ENCODE measurements at places on chromosomes 2 and 18.

DNA sequence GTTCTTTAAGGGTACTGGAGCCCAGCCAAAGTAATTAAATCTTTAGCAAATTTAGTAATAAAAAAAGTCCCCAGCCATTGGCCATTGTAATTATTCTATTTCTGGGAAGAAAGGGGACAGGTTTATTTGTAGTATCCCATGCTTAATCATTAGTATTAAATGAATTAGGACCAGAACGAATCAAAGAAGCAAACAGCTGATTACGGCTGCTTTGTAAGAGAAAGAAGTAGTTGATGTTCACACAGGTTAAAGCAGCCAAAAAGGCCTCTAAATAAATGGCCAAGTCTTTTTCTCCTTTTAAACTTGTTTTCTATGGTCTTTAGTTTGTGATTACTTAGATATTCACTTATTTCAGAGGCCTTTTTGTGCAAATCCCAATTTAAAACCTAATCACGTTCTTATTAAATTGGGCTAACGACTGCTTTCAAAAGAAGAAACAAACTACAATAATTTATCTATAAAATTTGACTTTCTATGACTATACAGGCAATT, 48.6 kb upstream of the DNAH7 start:
- no peak for DNase-seq

DNA sequence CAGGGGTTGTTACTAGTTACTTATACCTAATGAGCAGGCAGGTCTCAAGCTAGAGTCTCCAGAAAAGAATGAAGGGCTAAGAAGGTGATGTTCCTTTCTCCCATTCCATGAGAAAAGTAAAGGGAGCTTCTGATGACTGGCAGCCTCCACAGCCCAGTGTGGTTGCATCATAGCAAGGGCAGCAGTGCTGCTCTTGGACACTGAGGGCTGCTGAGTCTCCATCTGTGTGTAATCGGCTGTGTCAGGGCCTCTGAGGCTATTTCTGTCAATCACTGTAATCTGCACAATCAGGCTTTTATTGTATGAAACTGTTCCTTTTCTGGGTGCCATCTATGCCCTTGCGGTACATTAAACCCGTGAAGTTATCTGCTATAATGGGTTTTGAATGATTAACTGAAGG, 164.1 kb upstream of the FBXO11 start:
- no peak for DNase-seq

DNA sequence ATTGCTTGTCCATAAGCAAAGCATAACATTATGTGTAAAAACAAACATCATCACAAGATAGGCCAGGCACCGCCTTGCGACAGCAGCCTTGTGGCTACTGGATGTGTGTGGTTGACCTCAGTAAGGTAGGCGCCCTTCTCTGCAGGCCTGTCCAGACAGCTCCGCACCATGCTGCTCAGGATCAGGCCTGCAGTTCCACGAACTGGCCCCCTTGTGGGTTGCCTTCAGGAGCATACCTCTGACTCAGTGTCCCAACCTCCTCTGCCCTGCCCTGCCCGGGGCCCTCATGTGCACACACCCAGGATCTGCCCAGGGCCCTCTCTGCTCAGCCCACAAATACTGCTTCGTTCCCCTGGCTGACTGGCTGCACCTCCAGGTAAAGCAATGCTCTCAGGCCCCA, 16.1 kb upstream of the ZNF236 start:
- DNase-seq: no peak

DNA sequence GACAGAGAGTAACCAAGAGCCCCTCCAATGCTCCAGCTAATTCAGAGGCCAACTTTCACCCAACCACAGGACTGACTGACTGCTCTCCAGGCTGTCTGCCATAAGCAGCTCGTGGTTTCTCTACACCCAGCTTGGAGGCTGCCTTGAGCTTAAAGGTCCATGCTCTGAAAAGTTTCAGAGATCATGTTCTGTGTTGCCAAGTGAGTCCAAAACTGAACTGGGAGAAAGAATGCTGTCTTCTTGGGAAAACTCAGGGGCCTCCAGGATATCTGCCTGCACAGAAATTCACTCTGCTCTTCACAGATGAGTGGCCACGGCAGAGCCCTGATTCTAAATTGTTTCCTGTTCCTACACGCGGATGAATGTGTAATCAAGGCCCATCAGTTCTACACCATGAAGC, 51.1 kb downstream of the LPIN2 start:
- no peak for DNase-seq

DNA sequence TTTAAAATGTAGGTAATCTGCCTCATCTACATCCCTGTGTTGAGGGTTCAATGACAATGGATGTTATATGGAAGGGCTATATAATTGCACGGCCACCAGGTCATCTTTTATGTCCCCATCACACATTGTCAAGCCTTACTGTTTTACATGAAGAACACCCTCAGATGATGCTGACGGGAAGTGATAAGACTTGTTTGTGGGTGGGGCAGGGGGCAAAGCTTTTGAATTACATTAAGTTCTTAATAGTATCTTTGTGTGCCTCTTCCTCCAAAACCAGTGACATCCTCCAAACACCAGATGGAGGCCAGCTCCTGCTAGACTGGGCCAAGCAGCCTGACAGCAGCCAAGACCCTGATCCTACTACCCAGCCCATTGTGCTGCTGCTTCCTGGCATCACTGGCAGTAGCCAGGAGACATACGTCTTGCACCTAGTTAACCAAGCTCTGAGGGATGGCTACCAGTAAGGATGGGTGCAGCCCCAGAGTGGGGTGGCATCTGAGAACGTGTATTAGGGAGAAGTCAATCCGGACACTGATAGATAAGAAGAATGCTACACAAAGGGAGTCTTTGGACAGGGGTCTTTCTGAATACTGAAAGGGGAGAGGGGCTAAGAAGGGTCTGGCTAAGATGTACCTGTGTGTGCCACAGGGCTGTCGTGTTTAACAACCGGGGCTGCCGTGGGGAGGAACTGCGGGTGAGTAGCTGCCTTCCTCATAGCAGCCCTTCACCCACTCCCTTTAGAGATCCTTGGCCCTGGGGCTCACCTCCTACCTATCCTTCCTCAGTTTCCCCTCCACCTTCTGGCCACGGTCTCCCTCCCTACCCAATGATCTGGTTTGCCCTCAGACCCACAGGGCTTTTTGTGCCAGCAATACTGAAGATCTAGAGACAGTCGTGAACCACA, 5.3 kb downstream of the ABHD1 start:
- no peak for DNase-seq

DNA sequence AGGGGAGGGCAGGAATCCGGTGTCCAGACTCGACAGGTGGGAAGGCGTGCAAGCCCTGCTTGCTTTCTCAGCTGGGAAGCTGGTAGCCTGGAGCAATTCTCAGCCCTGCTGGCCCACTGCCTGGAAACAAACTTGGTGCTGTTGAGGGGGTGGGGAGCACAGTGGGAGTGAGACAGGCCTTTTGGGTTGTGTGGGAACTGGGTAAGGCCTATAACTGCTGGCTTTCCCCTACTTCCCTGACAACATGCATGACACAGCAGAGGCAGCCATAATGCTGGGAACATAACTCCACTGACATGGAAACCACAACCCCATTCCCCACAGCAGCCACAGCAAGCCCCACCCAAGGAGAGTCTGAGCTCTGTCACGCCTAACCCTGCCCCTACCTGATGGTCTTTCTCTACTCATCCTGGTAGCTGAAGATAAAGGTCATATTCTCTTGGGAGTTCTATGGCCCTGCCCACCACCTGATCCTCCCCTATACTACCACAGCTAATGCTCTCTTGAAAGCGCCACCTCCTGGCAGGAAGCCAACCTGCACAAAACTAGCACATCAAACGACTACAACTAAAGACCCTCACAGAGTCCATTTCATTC, 122.9 kb upstream of the ACVR1C start:
- peak; percentile 15 for DNase-seq

DNA sequence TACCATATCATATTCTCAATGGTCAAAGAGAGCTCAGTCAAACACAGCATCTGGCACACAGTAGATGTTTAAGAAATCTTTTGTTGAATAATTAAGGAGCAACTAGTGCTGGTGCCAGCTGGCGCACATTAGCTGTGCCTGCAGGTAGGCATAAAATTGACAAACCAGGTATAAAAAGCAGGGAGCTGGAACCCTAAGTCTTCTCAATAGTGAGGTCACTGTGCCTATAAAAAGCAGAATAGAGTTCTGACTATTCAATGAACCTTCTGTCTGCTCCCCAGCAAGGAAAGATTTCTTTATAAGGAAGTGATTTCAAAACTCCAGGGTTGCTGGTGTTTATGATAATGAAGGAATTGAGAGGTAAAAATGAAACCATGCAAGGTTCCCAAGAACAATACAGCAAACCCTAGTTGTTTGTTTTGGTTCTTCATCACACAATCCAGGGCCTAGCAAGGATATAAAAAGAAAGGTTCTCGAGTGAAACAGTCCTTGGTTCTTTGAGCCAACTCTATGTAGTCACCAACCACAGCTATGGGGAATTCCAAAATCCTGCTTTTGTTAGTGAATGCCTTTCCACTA, 76.1 kb downstream of the THADA start:
- DNase-seq: no peak

DNA sequence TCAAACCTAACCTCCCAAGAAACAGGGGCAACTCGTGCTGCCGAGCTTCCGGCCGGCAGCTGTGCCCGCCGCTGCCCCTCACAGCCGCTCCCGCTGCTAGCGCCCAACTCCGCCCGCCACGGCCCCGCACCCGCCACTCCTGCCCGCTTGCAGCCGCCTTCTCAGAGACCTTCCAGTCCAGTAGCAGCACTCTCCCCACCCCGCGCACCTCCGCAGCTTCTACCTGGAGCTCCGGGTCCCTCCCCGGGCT, 722 bp upstream of the C2orf15 start:
- DNase-seq: no peak

GRCh38 chr2:176449852-176450251, 180.6 kb downstream of the MTX2 start:
- no peak for DNase-seq

GRCh38 chr2:69082430-69082997, 69.5 kb downstream of the ANTXR1 start:
- DNase-seq: no peak

DNA sequence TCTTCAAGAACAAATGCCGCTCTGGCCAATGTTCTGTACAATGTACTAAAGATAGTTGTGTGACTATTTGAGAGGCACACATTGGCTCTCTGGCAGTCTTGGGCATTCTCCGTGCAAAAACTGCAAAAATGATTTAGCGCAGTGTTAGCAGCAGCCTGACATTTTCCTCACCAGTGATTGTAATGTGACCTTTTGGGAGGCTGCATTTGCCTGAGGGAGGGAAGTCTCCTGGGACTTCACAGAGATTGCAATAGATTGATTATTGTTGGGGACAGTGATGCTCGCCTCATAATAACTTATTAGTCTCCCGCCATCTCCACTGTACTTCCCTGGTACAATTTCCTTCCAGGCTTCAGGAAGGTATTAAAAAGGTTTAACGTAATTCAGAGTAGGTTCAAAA, 149.2 kb downstream of the UXS1 start:
- DNase-seq: no peak

- no peak for DNase-seq
These were observed 64.0 kb upstream of the ZNF516 start for GRCh38 chr18:76558881-76559667.

DNA sequence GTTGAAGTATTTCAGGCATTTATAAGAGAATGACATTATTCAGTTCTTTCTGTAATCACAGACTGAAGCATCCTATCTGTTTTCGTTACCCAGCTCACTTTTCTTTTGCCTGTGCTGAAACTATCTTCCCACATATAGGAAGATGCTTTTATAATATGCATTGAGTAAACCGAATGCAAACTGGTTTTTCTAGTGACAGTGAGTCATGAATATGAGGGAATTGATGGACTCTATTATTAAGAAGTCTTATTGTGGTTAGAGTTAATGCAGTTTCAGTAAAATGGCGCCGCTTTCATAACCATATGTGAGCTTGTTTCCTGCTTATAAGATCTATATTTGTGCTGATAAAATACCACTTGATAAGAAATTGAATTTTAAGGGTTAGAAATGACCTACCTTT, 59.2 kb downstream of the ACVR2A start:
- no peak for DNase-seq

- no peak for DNase-seq
These were observed 1272.5 kb upstream of the CDH2 start for GRCh38 chr18:29449424-29449823.

DNA sequence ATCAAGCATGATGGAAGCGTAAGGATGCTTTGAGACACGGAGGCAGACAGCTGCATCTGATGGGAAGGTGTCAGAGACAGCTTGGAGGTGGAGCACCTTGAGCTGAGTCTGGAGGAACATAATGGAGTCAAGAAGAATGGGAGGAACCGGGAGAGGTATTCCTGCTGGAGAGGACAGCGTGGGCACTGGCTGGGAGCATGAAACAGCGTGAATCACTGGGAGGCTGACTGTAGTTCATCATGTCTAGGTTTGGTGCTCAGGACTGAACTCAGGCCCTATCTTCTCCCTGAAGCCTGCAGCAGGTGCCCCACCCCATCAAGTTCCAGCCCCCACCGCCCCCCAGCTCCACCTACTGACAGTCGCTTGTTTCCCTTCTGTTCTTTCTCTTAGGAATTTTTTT, 98.6 kb downstream of the TMEM17 start:
- DNase-seq: no peak

DNA sequence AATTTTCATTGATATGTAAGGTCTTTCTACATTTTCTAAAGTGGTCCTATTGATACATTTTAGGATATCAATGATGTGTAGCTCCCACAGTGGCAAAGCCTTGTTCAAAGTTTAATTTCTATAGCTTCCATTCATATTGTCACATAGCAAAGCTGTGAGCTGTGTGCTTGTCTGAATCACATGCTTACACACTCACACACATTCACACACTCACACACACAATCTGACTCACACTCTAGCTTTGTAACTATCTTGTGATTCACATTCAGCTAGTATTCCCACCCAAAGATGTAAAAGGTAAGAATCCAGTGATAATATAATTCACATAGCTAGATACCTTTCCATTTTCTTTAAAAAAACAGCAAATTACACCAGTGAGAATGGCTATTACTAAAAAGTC, 58.7 kb downstream of the MAPRE2 start:
- no peak for DNase-seq

DNA sequence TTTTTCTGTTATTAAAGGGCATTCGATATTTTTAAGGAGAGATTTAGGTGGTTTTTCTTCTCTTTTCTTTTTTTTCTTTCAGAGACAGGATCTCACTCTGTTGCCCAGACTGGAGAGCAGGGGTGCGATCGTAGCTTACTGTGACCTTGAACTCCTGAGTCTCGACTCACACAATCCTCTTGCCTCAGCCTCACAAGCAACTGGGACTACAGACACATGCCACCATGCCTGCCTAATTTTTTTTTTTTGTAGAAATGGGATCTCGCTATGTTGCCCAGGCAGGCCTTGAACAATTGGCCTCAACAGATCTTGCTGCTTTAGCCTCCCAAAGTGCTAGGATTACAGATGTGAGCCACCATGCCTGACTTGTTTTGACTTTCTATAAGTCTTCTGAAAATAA, 26.3 kb downstream of the PMAIP1 start:
- no peak for DNase-seq

- no peak for DNase-seq
These were observed 3.9 kb upstream of the SH3RF3 start for GRCh38 chr2:109124982-109125592.

- peak; percentile 62 for DNase-seq
These were observed 10.6 kb upstream of the ITGB6 start for GRCh38 chr2:160210599-160211138.

GRCh38 chr2:210099940-210100339, 71.3 kb downstream of the KANSL1L start:
- DNase-seq: no peak
